ENCODE measurements at places on chromosomes 2 and 18.

DNA sequence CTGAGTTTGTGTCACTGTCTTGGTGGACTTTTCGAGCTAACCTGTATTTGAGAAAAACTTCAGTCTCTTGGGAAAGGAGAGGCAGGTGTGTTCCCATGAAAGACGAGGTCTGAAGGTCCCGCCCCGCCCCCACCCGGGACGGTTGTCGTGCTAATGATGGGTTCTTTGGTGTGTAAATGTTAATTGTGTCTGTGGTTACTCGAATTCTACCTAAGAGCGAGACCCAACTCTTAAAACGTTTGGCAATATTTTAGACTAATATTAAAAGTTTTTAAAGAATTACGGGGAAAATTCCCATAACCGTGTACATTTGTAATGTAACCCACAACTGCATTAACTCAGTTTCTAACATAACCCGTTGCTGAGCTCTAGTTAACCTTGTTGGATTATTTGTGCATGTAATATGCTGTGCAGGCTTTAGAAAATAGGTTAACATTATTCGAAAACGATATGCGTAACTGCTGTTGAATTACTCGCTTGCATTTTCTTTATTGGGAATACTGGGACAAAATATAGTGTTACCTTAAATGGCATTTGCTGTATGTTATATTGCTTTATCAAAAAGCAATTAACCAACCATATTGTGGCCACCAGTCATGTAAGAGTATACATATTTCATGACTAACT, 833 bp downstream of the EPB41L5 start:
- DNase-seq, result no peak

GRCh38 chr18:64807560-64807959, 658.7 kb upstream of the LINC00305 start:
- no peak for DNase-seq

DNA sequence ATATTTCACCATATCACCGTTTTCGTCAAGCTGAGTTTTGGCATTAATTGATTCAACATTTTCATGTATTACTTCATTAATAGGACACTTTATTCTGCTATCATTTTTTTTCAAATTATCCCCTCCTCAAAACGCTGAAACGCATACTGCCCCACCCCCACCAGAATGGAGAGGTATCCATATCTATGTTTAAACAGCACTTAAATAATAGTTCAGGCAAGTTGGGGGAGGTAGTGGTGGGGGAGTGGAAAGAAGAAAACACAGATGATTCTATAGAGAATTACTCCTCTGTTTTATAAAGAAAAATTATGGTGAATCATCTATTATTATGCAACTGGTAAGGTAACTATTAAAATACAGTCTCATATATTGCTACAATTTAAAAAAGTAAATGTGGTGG, 314.4 kb upstream of the ZEB2 start:
- DNase-seq, result no peak

DNA sequence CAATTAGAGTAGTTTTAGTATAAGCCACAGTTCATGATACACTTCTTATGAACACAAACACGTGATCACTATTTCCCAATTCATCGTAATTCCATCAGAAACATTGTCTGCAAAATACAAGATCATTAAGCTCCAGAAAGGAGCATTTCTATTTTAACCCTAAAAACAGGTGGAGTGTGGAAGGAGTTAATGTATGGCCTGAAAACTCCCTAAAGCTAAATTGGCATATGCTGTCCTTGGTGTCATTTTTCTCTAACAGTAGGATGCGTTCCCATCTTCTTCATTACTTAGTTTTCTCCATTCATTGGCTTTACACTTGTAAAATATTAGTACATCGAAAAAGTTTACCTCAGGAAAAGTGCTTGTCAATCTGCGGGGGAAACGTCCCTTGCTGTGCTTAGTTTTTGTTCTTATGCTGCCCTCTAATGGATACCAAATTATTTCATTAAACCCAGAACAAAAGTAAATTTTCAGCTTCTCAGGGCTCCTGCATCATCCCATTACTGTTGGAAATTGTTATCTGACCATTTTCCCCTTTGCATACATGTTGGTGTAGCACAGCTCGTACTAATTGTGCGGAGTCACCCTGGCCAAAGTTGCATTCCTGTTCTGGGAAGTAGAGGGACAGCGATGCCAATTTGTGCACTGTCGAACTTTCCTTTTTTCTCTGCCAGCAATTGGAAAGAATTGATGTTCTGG, 153.4 kb downstream of the GPD2 start:
- no peak for DNase-seq

GRCh38 chr18:54480616-54481015, 110.4 kb upstream of the DYNAP start:
- no peak for DNase-seq

- DNase-seq, result no peak
Measured at GRCh38 chr2:164178835-164179465, 442.3 kb downstream of the GRB14 start.

DNA sequence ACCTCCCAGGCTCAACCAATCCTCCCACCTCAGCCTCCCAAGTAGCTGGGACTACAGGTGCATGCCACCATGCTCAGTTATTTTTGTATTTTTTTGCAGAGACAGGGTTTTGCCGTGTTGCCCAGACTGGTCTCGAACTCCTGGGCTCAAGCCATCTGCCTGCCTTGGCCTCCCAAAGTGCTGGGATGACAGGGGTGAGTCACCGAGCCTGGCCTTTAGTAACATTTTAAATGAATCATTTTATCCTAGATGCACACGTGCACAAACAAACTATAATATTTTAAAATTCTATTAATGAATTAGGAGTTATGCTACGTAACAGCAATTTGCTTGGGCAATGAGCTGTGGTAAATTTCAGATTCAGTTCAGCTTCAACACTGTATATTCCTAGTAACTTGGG, 862.5 kb upstream of the ID2 start:
- DNase-seq, result no peak

DNA sequence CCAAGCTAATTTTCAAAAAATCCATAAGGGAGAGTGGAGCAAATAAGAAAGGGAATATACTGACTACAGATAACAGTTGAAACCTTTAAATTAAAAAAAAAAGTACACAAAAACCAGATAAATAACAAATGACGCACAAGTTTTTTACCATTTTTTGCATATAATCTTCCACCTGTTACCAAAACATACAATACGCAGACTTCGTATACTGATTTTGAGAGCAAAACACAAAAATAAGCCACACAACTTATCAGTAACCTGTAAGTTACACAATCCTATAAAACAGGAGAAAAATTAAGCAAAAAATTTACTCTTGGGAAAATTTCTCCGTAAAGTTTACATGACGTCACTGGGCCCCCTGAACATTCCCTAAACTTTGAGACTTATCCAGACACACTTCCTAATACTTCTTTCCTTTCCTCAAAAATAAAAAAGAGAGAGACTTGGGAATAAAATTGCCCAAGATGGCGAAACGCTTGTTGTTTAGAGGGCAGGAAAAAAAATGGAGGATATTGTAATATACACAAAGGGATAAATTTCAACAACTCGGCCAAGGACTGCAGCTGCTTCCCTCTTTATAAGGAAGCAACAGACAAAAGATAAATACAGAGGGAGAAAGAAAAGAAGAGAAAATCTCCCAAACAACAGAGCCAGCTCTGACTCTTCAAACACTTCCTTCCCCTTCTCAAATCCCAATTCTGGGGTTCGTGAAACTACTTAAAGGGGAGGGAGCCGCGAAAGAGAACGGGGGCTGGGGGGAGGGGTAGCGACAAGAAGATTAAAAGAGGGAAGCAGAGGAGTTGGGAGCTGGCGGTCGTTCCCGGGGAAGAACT, 1.6 kb downstream of the BAZ2B start:
- no peak for DNase-seq

- no peak for DNase-seq
Measured at GRCh38 chr18:29188760-29189159, 1011.8 kb upstream of the CDH2 start.

GRCh38 chr2:153543635-153544071, 65.1 kb upstream of the RPRM start:
- no peak for DNase-seq

- DNase-seq, result no peak
Measured at GRCh38 chr18:3279201-3280185, 17.6 kb downstream of the MYL12B start.

DNA sequence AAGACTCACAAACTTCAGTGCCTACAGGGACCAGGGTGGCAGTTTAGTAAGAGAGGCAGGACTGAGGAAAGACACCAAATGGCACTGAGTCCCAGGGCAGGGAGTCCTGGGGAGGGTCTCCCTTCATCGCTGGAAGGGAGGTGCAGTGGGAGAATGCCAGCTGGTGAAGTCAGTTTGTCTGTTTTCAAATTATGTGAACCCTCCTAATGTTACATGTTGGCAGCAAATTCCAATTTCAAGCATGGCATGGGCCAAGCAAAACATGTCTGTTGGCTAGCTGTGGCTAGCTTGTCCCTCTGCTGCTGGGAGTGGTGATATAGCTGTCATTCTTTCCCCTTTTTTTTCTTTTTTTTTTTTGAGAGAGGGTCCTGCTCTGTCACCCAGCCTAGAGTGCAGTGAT, 55.9 kb upstream of the HAAO start:
- DNase-seq, result no peak

GRCh38 chr18:58429442-58429841, 199.4 kb downstream of the ALPK2 start:
- DNase-seq, result no peak

- no peak for DNase-seq
Measured at GRCh38 chr2:18047896-18048657, 169.6 kb downstream of the KCNS3 start.

- DNase-seq, result no peak
Measured at GRCh38 chr2:203021991-203022390, 7.3 kb downstream of the NBEAL1 start.

GRCh38 chr2:21254170-21254965, 130.6 kb downstream of the TDRD15 start:
- DNase-seq, result no peak

- DNase-seq, result no peak
Measured at GRCh38 chr18:13416208-13416607, 197.6 kb downstream of the LDLRAD4 start.

DNA sequence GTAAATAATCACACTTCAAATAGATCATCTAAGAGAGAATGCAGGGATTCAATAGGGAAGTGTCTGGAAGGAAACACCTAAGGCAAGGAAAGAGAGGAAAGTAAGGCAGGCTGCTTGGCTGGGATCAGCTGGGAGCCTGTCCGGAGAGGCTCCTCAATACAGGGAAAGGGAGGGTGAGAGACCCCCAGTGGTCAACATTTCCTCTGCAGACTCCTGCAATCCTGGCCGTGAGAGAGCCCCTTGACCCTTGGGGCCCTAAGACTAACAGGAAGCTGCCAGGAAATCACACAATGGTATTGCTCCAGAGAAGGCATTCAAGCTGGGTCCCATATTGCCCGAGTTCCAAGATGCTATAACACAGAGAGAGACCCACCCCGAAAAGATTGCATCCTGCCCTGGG, 549.4 kb downstream of the NYAP2 start:
- DNase-seq, result no peak

DNA sequence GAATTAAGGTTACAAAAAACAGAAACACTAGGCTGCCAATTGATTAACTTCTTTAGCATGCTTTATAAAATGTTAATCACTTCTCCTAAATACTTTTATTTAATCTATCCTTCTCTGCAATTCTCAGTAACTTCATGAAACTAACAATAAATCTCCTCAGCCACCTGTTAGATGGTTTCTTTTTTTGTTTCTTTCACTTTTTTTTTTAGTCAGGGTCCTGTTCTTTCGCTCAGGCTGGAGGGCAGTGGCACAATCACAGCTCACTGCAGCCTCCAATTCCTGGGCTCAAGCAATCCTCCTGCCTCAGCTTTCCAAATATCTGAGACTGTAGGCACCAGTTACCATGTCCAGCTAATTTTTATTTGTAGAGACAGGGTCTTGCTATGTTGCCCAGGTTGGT, 213.4 kb upstream of the STK17B start:
- DNase-seq, result no peak

GRCh38 chr2:203820969-203821368, 46.6 kb upstream of the CTLA4 start:
- no peak for DNase-seq

GRCh38 chr2:75548036-75548573, 12.6 kb downstream of the EVA1A start:
- no peak for DNase-seq

- no peak for DNase-seq
Measured at GRCh38 chr2:144496092-144496976, 23.6 kb downstream of the ZEB2 start.

- no peak for DNase-seq
Measured at GRCh38 chr18:26865557-26865956, at the start of gene AQP4. Gene AQP4, minus strand, starts transcription at chr18:26865707. Its CDS starts 18 bp downstream, at chr18:26865689.

- DNase-seq, result no peak
Measured at GRCh38 chr2:11822746-11823451, 76.5 kb downstream of the LPIN1 start.

DNA sequence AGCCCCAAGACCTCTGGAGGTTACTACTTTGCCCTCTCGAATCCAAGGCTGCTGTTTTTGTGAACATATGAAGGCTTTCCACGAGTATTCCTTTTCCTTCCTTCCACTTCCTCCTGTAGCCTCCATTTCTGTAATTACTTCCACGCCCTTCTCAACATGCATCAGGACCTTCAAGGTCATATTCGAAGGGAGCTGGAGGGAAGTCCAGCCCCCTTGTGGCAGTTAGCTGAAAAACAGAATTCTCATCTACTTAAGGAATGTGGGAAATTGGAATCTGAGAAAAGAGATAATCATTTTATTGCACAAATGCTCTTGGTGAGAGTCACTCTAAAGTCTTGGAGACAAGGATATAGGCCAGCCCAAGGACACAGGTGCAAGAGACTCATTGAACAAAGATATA, 1000.2 kb downstream of the TDRD15 start:
- DNase-seq, result no peak

GRCh38 chr18:11752116-11752911, 63.2 kb downstream of the GNAL start:
- no peak for DNase-seq

- no peak for DNase-seq
Measured at GRCh38 chr18:76953583-76954233, 131.4 kb downstream of the ZNF236 start.

DNA sequence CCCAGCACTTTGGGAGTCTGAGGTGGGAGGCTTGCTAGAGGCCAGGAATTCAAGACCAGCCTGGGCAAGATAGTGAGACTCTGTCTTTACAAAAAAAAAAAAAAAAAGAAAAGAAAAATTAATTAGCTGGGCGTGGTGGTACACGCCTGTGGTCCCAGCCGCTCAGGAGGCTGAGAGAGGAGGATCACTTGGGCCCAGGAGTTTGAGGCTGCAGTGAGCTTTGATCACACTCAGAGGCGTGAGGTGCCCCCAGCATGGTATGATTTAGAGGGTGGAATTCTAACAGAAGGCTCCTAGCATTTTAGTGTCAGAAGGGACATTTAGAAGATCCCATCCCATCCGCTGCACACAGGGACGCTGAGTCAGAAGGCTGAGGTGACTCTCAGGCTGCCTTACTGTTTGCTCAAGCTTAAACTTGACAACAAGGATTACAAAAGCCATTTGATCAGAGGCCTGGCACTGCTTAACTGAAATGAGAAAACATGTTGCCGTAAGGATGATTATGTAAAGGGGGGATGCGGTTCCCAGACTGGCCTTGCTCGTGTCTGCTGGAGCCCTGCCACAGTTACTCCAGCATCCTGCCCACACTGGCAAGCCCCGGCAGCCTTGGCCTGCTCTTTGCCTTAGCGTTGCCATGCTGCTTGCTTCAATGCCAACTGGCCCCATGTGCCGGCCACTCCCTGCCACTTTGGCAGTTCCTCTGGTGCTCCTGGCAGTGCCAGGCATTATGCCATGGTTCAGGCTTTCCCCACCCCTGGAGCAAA, 45.6 kb upstream of the SLC1A4 start:
- no peak for DNase-seq

- DNase-seq, result no peak
Measured at GRCh38 chr2:159199761-159200465, 86.6 kb downstream of the WDSUB1 start.

Measured in activated CD4-positive, alpha-beta T cell treated with anti-CD3 and anti-CD28 coated beads for 1 hour (primary cell).